Activated T-helper 2 cell treated with anti-CD3 and anti-CD28 coated beads, Interferon-gamma antibody, Interleukin-2, Interleukin-4, amounts not matched to agents 10 μg/mL and 5 μg/mL and 100 μg/mL, durations not matched to agents 14 hours and 24 hours and 36 hours (primary cell): ENCODE measurements at places on chromosomes 3 and 15.

DNA sequence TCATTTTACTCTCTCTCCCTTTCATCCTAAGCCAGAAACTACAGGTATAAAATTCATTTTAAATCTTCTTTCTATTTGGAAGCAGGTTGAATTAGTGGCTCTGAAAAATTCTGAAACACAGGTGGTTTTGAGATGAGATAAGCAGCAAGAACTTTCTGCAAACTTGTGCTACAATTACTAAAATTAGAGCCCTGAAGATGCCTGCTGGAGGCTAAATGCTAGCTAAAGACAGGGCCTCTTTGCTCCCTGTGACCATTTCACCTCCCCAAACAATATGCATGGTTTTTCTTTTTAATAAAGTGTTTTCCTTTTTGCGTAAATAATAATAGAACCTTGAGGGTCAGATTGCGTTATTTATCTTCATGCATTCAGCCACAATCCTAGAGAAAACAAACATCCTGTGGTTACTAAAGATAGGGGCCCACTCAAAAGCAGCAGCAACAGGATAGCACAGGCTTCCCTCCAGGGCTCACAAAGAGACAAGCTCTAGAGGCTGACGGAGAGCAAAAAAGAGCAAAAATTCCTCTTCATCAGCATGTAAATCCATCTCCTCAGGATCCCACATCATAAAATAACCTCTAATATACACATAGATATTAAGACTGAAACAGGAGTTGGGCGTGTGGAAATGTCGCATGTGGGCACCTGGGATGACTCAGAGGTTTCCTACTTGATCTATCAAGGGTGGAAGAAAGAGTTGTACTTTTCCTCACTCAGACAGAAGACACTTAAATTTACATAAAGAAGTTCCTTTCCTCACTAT lies 26.5 kb upstream of the CP start:
- H3K36me3 ChIP-seq = no peaks in the 10 kb centered on the region
- H3K27ac ChIP-seq = peak overlapping the region; percentile 72
- peaks cover 5% of the 10 kb centered on the region for H3K27me3 ChIP-seq

DNA sequence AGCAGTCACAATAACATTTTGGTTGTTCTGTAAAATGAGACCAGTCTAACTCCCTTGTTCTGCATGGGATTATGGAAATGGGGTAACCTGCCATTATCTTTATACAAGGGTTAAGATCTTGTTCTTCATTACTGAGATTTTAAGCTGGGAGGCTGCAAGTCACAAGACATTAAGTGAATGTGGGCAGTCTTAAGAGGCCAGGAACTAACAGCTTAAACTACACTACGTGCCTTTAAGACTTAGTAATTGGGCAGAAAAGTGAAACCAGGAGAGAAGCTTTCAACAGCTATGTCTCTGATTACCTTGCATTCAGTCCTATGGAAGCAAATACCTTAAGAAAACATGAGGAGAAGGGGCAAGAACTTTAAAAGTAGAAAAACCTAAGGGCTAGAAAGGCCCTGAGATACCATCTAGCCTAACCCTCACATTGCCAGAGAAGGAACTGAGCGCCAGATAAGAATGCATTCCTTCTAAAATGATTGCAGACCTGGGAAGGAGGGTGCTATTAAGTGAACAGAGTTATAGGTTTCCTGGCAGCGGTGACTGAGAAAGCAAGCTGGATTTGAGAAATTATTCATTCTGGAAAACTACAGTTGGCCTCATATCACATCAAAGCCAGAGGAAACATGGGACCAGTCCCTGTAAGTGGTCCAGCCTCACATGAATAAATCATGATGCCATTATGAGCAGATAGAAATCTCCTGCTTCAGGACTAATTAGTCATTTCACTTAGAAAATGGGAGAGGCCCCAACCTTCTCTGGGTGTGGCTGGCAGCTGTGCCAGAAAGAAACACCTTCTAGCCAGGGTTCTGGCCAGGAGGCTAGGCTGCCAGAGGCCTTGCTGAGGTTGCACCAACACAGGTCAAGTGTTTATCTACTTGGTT lies 32.9 kb downstream of the DAPK2 start:
- DNase-seq = no peak
- H3K36me3 ChIP-seq = no peaks in the 10 kb centered on the region
- no peak overlapping the region for H3K4me3 ChIP-seq
- peaks cover 34% of the 10 kb centered on the region for H3K4me1 ChIP-seq

DNA sequence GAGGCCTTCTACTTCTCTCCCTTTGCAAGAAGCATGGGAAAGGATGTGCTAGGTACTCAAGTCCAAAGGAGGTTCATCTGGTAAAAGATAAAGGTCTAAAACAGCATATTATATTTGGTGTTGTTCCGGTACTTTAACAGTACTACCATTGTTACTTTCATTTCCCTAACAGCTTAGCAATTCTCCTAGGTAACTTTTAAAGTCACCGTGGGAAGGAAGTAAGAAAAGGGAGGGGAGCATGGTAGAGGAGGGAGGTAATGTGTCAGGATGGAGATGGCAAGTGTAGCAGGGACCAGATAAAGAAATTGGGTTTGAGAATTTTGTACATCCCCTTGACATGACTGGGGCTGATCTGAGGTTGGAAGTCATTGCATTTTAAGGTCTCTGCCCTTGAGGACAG lies 89.4 kb upstream of the SKOR1 start:
- no peak overlapping the region for H3K27ac ChIP-seq
- peaks cover 8% of the 10 kb centered on the region for H3K4me1 ChIP-seq
- H3K36me3 ChIP-seq = no peaks in the 10 kb centered on the region
- no peak overlapping the region for H3K4me3 ChIP-seq

DNA sequence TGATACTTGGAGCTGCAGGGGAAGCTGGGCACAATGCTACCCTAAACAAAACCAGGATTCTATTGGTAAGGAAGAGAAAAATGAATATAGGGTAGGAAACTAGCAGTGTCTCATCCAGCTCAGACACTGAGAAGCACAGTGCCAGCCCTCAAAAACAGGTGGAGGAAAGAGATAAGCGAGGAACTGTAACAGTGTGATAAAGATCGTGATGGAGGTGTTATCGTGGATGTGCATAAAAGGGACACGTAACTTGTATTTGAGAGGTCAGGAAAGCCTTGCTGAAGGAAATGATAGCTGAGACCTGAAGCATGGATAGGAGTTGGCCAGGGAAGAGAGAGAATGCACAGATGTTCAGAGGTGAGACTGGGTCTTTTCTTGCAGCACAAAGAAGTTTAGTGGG lies 27.4 kb downstream of the MIX23 start:
- no peak overlapping the region for H3K27ac ChIP-seq
- peaks cover 23% of the 10 kb centered on the region for H3K36me3 ChIP-seq
- no peaks in the 10 kb centered on the region for H3K27me3 ChIP-seq
- H3K4me1 ChIP-seq = peaks cover 2% of the 10 kb centered on the region
- no peak overlapping the region for H3K4me3 ChIP-seq
